ENCODE measurements at places on chromosomes 1 and 21.

DNA sequence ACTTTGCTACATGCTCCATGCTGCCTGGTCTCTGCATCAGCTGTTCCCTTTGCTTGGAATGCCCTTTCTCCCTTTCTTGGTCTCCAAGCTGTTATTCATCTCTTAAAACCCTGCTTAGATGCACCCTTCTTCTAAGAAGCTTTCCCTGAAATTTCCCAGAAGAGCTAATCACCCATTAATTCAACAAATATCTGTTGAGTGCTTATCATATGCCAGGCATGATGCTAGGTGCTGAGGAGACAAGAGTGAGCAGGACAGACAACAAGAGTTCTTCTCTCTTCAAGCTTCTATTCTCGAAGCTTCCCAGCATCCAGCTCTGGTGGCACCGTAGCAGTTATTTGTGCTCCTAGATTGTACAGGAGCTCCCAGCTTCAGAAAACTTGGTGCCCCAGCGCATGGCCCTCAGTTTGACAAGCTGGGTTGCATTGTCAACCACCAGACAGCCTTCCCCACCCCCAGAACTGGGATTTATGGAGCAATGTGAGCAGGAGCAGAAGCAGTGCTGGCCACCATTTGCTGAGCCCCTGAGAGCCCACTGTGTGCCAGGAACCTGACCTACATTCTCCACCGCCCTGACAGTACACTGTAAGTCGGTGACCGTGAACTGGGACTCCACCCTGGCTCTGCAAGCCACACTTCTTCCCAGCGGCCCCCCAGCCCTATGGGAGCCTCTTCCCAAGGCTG lies 68.0 kb upstream of the ACOT11 start:
- DNase-seq, result no peak

- no peak for DNase-seq
These were observed 1.2 kb upstream of the ATF3 start for GRCh38 chr1:212607206-212607912.

DNA sequence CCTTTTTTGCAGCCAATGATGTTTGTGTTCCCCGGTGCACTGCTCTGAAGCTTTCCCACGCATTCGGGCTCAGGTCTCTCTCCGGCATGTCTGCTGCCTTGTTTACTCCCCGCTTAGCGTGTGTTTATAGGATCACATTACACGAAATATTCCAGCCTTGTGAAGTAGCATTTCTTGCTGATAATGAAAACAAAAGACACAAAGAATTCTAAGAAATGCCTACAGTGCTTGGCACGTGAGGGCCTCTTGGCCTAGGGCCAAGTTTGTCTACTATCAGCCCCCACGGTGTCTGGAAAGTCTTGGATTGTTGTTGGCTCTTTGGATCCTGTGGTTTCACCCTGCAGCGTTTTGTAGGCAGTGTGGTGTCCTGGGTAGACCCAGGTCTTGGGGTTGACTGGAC lies 11.2 kb upstream of the GSTM4 start:
- no peak for DNase-seq

- DNase-seq, result no peak
These were observed 6.1 kb upstream of the RLF start for GRCh38 chr1:40155135-40155534.

DNA sequence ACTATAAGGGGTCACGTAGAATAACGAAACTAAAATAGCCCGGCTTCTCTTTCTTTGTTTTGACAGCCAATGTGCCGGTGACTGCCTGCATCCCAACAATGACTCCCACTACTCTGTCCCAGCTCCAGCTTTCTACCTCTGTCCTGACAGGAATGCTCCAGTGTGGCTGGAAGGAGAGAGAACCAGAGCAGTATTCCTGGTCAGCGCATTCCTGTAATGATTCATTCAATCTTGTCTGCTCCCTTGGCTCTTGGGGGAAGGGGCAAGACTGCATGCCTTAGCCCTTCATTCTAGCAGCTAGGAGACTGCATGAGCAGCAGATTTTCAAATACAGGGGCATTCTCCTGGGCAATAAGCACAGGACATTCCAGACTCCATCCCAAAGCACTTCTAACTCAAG lies 132.1 kb upstream of the PRMT6 start:
- DNase-seq, result no peak

DNA sequence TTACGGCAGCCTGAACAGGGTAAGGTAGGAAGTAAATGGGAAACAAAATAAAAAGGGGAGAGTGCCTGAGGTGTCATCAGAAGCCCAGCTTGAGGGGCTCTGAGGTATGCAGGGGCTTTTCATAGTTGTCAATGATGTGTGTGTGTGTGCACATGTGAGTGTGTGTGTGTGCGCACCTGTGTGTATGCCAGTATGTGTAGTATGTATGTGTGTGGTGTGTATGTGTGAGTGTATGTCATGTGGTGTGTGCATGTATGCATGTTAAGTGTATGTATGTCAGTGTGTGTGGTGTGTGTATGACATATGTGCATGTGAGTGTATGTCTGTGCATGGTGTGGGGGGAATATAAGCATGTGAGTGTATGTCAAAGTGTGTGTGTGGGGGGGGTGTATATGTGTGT lies 184.1 kb downstream of the DSCAM start:
- DNase-seq, result no peak

DNA sequence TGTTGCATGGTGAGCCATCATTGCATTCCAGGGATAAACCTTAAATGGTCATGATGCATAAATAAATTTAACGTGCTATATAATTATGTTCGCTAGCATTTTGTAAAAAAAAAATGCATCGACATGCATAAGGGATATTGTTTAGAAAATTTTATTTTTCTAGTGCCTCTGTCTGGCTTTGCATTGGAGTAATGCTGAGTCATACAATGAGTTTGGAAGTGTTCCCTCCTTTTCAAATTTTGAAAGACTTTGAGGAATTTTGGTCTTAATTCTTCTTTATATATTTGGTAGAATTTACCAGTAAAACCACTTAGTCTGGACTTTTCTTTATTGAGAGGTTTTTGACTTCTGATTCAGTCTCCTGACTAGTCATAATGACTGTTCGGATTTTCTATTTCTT lies 4.9 kb downstream of the MNDA start:
- DNase-seq, result no peak

- no peak for DNase-seq
These were observed 5.3 kb upstream of the SLC37A1 start for GRCh38 chr21:42508371-42508770.
